ENCODE measurements at places on chromosomes 5 and 9.

DNA sequence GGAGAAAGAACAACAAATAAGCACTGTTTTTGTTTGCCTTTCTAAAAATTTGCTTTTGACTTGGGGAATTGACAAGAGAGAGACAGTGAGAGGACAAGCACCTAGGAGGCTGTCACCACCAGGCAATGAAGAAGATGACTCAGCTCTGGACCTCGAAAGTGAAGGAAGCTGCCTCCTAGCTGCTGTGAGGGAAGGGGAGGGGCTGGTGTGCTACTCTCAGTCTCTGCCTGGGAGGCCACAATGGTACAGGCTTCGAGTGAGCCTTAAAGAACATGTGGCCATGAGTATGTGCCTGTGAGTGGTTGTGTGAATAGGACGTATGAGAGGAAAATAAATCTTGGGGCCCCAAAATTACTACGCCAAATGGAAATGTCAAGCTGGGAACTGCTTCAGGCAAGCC, 7.1 kb upstream of the PLK2 start:
- peak; percentile 60 for DNase-seq

DNA sequence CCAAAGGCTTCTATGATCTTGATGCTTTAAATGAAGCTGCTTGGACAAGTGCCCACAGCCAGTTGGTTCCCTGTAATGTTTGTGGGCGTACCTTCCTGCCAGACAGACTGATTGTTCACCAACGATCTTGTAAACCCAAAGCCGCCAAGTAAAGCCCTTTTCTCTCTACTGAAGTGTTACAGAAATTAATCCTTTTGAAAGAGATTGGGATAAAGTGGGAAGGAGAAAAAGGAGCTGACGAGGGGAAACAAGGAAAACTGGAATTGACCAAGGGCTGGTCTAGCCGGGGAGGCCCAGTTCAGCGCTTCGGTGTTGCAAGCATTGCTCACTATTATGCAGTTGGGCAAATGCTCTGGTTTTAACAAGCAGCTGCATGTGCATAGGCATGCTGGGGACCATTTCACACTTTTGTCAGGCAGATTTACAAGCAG, 53.2 kb downstream of the ZNF474 start:
- DNase-seq = peak; percentile 82

GRCh38 chr5:116661419-116661818, 86.8 kb upstream of the SEMA6A start:
- DNase-seq = no peak

DNA sequence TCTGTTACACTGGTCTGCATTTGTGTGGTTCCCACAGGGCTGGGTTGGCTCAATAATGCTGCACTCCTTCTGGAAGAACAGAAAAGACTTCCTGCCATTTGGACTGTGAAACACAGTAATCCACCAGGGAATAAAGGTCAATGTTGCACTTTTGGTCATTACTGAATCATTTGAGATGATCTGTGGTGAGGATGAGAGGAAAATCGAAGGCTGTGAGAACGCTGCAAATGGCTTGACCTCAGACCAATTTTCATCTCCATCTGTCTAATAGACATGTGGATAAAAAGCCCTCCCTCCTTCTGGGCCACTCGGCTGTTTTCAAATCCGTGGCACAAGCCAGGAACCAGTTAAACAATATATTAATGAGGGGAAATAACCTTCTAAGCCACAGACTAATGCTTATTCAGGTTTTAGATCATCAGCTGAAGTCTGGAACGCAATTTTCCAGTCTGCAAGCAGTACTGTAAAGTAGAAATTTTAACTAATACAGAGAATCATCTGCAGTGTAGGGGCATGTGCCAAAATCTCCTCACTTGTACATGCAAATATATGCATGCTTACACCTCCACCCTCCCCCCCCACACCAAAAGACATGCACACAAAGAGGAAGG, 20.2 kb downstream of the TLE1 start:
- no peak for DNase-seq

GRCh38 chr5:158154226-158155005, 295.5 kb upstream of the CLINT1 start:
- DNase-seq = peak; percentile 98

DNA sequence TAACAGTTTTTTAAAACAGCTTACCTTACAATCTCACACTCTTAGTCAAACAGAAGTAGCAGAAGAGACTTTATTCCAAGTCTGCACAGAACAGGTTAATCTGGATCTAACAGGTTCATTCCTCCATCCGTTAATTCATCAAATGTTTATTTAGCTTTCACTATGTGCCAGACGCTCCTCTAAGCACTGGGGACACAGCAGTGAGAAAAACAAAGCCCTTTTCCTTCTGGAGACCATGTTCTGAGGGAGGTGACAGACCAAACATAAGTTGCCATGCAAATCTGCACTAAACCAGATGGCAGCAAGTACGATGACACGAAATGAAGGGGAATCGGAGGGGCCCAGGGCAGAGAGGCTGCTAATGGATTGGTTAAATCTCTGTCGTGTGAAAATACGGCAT, 17.1 kb upstream of the GLIPR2 start:
- DNase-seq = no peak

- DNase-seq = no peak
Observed at GRCh38 chr9:36840898-36841536, 193.1 kb downstream of the PAX5 start.

DNA sequence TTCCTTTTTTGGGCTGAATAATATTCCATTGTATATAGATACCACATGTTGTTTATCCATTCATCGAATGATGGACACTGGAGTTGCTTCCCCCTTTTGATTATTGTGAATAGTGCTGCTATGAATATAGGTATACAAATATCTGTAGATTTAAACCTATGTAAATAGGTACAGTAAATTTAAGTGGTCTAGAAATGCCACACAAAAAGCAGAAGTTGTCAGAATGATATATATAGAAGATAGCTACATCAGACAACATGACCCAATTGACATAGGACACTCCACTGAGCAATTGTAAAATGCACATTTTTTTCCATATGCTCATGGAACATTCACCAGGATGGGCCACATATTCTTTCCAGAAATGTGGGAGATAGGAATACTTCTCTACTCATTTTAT, 77.6 kb downstream of the SMIM15 start:
- DNase-seq = no peak

DNA sequence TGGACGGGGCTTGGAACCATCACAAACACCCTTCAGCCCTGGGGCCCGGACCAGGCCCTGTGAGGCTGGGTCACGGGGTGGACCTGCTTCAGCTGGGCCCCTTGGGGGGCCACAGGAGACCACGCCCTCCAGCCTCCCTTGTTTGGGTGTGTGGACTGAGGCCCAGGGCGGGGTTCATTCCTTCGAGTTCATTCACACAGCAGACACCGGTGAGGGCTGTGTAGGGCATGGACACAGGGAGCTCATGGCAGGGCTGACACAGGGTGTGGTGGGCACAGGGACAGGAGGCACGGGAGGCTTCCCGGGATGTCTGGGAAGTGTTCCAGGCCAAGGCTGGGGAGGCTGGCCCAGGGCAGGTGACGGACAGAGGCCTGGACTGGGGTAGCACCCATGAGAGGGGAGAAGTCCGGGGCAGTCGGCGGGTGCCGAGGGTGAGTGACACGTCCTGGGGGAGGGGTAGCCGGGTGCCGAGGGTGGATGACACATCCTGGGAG, 8.9 kb downstream of the DNLZ start:
- no peak for DNase-seq

DNA sequence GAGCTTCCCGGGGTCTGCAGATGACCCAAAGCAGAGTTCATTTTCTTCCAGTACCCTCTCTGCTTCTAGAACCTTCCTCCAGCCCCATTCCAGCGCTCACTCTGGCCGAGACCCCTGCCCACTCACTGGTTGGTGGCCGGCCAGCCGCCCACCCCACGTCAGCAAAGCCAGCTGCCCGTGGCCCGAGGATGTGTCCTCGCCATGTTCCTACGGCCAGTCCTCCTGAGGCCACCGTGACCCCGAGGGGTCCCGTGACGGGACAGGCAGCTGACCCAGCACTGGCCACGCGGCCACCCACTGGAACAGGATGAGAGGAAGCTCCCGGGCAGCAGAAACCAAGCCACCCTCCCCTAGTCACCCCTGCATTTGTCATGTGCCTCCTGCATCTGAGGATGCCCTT, 39.1 kb upstream of the SLC6A19 start:
- no peak for DNase-seq

DNA sequence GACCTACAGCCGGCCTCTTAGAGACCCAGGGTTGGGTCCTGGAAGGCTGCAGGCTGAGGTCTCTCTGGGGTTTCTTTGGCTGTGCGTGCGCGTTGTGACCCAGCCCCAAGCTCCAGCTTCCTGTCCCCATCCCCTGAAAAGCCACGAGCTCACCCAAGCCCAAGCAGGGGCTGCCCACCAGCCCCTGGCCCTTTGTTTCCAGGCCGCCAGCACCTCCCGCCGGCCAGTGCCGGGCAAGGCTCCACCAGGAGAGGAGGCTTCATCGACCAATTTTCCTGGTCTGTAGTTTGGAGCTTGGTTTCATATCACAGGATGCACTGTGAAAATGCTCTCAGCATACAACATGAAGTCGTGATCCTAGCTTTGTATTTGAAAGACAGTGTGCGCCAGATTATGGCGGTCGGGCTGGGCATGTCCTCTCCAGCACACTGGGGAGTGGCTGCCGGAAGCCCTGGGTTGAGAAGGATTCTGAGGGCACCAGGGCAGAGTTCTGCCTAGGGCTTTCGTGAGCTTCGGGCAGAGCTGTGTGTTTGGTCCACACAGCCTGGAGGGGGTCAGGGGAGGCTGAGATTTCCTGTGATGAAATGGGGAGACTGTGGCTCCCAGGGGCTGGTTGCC, 78.6 kb downstream of the COL5A1 start:
- no peak for DNase-seq

DNA sequence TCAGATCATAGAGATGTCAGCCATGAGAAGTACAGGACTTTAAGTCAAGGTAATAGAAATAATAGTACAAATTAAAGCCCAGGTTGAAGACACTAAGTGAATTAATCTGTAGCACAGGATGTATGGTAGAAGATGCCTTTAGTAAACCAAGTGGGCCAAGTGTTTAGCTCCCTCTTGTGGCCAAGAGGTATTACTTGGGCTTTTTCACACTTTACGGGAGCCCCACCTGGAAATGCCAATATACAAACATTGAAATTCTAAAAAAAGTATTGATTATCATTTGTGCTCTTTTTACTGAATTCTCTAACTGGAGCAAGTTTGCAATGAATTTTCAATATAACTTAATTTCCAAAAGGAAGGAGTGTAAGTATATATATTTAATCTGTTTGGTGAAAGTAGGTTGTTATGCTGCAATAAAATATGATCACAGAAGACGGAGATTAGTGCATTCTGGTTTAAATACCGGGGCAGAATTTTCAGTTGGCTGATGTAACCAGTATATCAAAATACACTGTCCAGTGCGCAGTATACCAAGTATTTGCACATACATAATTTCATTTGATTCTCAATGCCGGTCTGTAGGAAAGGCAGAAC, 84.7 kb downstream of the PARP8 start:
- peak; percentile 38 for DNase-seq

GRCh38 chr9:3292311-3292710, 233.5 kb downstream of the RFX3 start:
- DNase-seq = peak; percentile 4

GRCh38 chr5:170570476-170570875, 66.7 kb downstream of the KCNIP1 start:
- DNase-seq = no peak

- DNase-seq = no peak
Observed at GRCh38 chr5:127634007-127634406, 14.9 kb upstream of the CTXN3 start.

DNA sequence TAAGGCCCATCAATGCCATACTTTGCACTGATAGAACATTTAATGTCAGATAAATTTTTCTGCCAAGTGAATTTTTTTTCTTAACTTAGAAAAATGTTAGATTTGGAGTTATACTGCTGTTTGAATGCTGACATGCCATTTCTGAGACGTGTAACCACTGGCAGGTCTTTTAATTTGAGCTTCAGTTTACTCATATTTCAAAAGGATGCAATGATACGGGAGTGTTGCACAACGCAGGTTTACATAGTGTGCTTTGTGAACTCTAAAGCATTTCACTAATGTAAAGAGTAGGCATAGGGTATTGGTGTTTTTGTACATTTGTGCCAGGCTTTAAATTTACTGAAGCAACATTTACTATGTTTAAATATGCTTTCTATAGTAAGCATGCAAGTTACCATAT, 4.2 kb downstream of the ZBTB43 start:
- DNase-seq = peak; percentile 7

GRCh38 chr5:15550502-15551112, 50.6 kb downstream of the FBXL7 start:
- DNase-seq = no peak

- DNase-seq = no peak
Observed at GRCh38 chr5:78420548-78420947, 60.1 kb downstream of the SCAMP1 start.

GRCh38 chr5:79285285-79285684, 49.4 kb downstream of the JMY start:
- no peak for DNase-seq

- DNase-seq = peak; percentile 46
Observed at GRCh38 chr5:141465351-141465750, 10.4 kb upstream of the PCDHGC3 start.

DNA sequence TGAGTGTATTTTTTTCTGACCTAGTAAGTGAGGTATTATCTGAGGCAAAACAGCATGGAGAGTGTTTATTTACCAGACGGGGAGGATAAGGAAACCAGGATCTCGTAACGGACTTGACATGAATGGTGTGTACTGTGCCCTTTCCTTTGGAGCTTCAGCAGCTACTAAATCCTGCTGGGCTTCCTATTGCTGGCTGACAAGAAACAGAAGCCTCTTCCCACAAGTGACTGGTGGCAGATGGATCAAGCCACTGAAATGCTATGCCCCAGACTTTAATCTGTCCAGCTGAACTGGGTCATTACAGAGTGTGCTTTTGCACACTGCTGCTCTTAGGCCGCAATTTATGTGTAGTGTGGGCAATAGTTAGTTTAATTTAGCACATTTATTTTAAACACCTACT, 162.7 kb upstream of the MRPS30 start:
- no peak for DNase-seq

GRCh38 chr9:109229682-109230081, 62.6 kb upstream of the FRRS1L start:
- no peak for DNase-seq

DNA sequence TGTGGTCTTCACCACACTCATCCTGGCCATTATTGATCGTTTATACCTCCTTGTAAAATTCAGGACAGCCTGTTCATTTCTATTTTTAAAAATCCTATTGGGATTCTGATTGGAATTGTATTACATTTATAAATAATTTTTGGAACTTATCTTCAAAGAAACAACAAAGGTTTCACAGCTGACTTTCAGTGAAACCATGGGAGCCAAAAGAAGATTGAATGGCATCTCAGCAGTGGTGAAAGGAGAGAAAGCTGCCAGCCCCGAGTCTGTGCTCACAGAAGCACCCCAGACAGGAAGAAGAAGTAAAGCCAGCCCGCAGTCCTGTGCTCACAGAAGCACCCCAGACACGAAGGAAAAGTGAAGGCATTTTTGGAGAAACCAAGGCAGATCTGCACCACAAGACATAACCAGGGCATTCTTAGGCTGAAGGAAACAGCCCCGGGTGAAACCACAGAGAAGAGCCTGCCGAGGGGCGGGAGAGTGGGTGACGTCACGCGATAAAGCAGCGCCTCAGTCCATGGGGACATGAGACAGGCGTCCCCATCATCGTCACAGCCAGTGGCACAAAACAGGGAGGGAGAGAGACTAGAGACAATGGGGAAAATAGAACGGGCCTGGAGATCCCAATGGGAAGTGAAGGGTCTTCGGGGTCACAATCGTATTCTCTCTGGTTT, 42.5 kb upstream of the SLC9A3 start:
- DNase-seq = no peak

Data from fibroblast of skin of right quadriceps (primary cell).